ENCODE measurements at places on chromosomes 2 and 18.

DNA sequence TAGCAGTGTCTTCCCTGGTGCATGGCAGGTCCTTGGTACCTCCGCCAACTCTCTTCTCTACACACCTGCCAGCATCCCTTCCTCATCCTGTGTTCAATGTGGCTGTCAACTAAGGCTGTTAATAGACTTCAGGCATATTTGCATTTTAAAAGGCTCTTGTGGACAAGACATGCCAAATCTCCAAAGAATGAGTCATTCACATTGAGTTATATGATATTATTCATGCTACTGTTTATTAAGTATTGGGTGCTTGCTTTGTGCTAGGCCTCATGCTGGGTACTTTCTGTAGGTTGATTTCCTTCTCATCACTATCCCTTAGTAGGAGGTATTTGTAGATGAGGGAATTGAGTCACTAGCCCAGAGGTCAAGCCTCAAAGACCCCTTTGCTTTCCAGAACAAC lies 5.2 kb downstream of the MYO1B start:
- peak; percentile 16 for DNase-seq

DNA sequence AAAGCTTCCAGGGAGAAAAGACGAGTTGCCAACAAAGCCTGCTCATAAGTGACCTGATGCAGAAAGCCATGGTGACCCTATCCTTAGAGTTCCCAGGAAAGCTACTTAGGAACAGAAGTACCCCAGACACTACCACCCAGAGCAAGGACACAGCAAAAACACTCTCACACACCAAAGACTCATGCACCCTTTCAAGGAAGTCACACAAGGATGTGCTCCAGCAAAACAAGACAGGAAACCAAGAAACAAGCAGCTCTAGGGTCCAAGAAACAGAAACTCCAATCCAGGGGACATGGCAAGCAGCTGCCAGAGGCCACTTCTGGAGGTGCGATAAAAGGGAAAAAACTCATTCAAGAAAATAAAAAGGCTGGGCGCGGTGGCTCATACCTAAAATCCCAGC lies 5.7 kb downstream of the KIF1A start:
- no peak for DNase-seq

DNA sequence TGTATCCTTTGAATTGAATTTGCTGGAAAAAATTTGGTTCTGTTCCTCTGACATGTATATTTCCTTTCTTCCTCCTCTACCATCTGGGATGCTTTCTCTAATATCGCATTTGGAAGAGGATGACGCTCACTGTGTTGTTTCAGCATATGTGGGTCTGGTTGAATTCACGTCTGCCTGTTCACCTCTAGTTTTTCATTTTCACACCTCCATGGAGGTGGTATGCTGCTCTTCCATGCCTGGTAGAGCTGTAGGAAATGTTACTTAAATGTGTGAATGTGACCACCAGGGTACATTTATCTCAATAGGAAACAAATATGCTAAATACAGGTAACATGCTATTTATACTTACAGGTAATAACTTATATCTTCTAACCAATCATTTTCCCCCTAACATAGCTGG lies 44.5 kb downstream of the TSHZ1 start:
- DNase-seq, result no peak

DNA sequence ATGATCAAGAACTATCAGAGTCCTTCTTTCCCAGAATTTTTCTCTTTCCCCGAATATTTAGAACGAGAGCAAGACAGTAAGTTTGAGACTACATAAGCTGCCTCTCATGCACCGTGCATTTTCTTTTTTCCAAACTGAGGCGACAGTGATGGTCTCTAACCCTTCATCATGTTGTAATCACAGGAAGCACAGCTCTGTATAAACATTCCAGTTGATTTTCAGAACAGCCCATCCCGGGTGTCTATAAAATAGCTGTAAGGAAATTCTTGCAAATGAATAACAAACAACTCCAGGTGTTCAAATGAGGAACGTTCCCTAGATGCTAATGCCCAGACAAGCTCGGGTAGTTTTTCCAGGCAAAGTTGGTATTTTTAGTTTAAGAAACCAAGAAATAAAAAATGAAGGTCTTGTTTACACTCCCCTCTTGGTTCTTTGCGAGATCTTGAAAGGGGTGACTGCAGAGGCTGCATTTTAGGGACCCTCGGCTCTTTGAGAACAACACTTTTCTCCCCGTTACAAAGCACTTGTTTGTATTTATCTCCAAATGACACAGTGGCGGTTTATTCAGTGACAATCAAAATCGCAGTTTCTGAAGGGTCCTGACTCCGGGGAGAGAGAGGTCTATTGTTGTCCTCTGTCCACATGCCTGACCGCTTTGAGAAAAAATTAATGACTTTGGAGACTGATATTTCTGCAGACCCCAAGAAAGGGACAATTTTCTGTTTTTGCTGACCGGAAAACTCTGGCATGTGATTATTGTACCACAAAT lies 101.1 kb upstream of the NCK2 start:
- no peak for DNase-seq

GRCh38 chr18:45713239-45713638 lies 10.7 kb upstream of the SLC14A1 start:
- no peak for DNase-seq

DNA sequence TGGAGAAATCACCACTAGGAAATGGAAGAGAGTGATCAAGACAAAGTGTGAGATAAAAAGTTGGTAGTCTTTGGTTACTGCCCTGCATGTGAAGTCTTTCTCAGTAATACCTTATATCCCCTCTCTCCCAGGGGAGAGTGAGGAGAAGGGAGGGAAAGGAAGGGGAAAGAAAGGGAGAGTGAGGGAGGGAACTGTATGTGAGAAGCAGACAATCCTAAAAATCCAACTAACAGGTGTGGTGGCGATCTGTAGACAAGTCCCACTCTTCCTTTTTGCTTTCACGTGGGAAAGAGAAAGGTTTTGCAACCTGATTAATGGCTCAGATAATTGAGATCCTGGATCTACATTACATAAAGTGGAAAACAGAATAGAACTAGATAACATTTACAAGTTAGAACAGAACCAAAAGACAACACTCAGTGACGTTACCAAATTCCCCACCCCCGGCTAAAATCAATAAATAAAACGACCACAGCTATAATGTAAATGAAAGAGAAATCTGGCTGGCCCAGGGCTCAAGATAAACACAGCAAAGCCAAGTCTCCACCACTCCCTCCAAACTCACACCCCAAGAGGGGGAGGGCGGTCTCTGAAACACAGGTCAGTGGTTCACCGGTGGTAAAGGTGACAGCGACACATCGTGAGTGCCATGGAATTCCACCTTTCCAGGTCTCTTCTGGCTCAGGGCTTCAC lies 10.0 kb upstream of the APCDD1 start:
- DNase-seq, result no peak

- no peak for DNase-seq
These were observed 6.2 kb downstream of the PKDCC start for GRCh38 chr2:42053791-42054701.

GRCh38 chr2:221444106-221444505 lies 128.0 kb downstream of the EPHA4 start:
- DNase-seq, result peak; percentile 71

DNA sequence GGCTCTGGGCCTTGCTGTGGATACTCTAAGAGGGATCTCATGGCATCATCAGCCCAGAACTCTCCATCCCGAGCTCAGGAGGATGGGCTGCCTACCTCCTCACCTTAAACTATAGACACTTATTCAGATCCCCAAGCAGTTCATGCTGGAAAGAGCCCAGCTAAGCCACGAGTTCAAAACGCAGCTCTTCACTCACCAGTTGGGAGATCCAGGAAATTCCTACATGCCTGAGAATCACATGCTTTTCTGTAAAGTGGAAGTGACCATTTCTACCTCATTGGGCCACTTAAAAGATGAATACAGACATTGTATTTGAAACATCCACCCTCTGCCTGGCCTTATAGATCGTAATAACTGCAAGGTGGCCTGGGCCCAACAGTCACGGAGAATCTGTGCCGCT lies 6.6 kb downstream of the ATOH8 start:
- peak; percentile 70 for DNase-seq

DNA sequence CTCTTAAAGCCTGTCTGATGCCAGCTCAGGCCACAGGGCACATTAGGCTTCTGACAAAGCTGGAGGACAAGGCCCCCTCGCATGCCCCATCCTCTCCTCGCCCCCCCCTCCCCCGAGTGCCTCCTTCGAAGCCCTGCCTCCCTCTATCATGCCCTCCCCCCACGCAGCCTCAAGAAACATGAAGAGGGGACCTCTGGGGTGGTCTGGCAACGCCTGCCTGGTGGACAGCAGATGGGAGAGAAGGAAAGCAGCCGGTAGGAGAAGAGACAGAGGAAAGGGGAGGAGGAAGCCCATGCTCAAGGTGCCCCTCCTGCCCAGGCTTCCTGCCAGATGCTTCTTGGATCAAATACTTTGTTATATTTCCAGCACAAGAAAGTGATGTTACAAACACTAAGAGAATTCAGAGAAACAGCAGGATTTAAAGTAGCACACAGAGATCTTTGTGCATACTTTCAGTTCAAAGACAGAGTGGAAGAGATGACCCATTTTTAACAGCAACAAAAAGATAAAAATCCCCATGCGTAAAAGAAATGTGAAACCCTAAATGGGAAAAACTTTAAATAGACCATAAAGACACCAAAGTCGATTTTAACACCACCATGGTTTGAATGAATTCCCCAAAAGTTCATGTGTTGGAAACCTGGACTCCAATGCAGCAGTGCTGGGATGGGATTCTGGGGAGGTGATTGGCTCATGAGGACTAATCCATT lies 19.0 kb downstream of the BOK start:
- DNase-seq, result peak; percentile 52

GRCh38 chr2:159030674-159031380 lies 62.4 kb downstream of the TANC1 start:
- peak; percentile 84 for DNase-seq

GRCh38 chr2:75140288-75140687 lies 59.0 kb downstream of the TACR1 start:
- peak; percentile 46 for DNase-seq

DNA sequence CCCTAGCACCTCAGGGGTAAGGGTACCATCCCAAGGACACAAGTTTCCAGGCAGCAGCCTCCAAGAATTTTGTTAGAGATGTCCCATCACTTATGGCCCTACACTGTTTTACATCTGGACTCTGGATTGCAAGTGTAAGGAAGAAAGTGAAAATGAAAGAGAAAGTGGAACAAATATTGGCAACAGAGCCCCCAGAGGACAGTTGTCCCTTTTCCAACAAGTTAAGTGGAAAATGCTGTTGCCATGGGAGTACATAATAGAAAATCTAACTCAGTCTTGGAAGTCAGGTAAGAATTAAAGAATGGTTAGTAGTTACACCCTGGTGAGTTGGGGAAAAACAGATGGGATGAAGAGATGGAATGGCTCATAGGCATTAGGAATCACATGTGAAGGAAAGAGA lies 50.6 kb downstream of the TTC21B start:
- DNase-seq, result peak; percentile 38

GRCh38 chr18:13235981-13236380 lies 17.4 kb downstream of the LDLRAD4 start:
- no peak for DNase-seq

DNA sequence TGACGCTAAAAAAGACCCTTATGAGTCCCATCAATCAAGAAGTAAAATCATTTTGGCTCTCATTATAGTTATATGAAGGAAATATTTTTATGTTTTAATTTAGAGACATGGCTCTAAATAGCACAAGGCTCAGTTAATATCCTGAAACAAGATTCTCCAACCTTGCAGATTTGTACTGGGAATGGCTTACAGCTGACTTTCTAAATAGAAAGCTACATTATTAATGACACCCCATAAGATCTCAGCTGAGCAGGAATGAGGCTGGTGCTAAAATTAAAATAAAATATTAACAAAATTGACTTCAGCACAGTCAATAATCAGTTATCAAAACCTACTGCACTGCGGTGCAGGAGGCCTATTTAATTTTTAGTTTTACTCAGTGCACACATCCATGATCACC lies 136.9 kb downstream of the SLC39A10 start:
- DNase-seq, result no peak

GRCh38 chr18:32308493-32309120 lies 118.8 kb downstream of the MEP1B start:
- DNase-seq, result peak; percentile 95

GRCh38 chr2:16168506-16169264 lies 228.3 kb downstream of the MYCN start:
- no peak for DNase-seq

DNA sequence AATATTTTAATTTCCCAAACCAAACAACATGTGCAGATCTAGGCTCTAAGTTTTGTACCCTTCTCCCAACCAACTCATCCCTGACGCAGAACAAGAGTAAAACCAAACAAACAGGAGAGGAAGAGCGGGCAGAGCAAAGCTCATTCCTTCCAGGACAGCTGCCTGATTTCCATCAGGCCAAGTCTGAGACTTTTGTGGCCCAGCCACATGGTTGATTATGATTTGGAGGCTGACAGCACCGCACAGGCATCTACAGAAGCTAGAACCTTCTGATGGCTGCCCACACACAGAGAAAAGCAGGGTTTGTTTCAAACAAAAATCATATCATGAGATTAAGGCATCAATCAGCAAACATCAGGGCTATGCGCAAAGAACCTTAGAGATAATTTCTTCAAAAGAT lies 262.6 kb downstream of the TNS1 start:
- DNase-seq, result no peak

GRCh38 chr2:113741091-113741490 lies 15.4 kb downstream of the SLC35F5 start:
- no peak for DNase-seq

GRCh38 chr2:29811378-29811777 lies 110.0 kb downstream of the ALK start:
- DNase-seq, result no peak

DNA sequence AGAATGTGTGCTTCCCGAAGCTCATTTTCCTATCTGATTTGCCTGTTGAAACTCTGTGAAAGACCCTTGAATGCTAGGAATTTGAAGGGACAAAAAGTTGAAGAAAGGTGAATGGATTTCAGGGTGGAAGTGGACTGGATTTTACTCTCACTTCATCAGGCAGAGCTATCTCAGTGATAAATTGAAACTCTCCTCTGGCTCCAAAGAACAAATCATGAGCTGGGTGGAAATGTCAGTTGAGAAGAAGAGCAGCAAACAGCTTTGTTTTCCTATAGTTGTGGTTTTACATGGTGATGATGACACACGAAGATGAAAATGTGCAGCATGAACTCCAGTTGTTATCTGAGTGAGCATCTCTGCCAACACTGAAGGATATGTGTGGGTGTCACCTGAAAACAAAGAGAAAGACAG lies 34.4 kb downstream of the CD28 start:
- peak; percentile 31 for DNase-seq

DNA sequence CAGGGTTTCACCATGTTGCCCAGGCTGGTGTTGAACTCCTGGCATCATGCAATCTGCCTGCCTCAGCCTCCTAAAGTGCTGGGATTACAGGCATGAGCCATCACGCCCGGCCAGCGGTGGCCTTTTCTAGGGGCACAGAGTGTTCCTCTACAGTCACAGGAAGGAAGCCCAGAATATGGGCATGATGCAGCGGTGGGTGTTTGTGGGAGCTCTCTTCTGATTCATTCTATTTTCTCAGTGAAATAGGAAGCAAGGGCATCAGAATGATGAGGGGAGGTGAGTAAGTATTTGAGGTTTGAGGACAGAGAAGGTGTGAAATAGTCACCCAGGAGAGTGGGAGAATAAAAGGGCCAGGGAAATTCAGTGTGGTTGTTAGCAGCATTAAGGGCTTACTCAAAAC lies 70.3 kb upstream of the PSME4 start:
- no peak for DNase-seq

Data from fibroblast of pulmonary artery (primary cell).